Stimulated activated CD4-positive, alpha-beta T cell treated with anti-CD3 and anti-CD28 coated beads, TNF-alpha, amount 100 ng/mL, for 24 hours (primary cell): ENCODE measurements at places on chromosomes 2 and 18.

- no peak for DNase-seq
These were observed 2.5 kb downstream of the MERTK start for GRCh38 chr2:111900859-111901258.

- no peak for DNase-seq
These were observed 215.3 kb downstream of the SEPTIN10 start for GRCh38 chr2:109398366-109399015.

GRCh38 chr2:229524799-229525198 lies 189.6 kb downstream of the DNER start:
- no peak for DNase-seq

DNA sequence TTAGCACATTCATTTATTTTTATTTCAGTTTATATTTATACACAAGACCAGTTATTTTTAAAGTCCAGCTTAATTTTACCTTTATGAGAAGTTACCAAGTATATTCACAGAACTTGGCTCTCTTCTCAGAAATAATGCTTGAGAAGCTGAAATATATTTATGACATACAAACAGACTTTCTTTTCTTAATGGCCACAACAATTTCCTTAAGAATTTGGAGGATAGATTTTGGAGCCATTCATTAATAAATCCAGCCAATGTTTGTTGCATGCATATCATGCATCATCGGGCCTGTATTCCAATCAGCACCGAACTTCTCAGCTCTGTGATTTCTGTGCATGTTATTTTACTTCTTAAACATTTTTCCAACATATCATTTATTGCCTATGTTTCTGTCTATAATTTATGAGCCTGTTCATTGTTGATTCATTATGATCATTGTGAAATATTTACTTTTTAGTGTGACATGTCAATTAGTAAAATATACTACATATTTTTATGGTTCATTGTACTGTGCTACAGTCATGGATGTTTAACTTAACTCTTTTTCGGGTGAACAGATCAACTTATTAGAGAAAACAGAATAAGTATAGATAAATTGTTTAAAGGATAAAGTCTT lies 3.5 kb downstream of the GULP1 start:
- DNase-seq = no peak

DNA sequence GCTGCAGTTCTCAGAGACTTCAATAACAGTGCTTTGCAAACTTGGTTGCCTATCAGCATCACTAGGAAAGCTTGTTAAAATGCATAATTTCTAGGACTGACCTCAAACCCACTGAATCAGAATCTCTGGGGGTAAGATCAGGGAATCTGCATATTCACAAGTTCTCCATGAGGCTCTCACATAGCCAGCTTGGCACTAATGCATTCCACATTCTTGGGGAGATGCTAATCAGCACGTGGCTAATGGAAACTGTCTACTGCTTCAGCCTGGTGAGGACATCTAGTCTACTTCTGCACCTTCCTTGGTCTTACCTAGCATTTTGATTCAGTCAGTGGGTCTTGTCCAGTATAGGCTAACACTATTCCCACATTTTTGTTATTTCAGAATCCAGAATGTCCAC lies 56.3 kb downstream of the RBKS start:
- DNase-seq = no peak

DNA sequence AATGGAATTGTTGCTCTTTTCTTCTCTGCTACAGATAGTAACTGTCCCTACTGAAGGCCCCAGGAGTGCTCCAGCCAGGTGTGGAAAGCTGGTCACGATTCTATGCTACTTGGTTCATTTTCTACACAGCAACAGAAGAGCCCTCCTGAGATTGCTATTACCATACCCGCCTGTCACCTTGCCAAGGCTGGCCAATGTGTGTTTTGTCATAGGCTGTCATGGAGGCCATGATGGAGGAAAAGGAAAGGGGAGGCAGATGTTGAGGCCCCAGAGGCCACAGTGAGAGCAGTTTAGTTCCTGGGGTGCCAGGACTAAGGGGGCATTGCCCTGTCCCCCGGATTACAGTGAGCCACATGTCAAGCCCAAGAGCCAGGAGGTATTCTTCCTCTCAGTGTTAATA lies 952 bp downstream of the ELMOD3 start:
- no peak for DNase-seq

GRCh38 chr2:179050755-179051154 lies 818 bp upstream of the CCDC141 start:
- no peak for DNase-seq

- DNase-seq = no peak
These were observed 855.8 kb upstream of the FANCL start for GRCh38 chr2:59096973-59097372.

GRCh38 chr2:111663471-111664274 lies 220.3 kb downstream of the ANAPC1 start:
- DNase-seq = no peak

DNA sequence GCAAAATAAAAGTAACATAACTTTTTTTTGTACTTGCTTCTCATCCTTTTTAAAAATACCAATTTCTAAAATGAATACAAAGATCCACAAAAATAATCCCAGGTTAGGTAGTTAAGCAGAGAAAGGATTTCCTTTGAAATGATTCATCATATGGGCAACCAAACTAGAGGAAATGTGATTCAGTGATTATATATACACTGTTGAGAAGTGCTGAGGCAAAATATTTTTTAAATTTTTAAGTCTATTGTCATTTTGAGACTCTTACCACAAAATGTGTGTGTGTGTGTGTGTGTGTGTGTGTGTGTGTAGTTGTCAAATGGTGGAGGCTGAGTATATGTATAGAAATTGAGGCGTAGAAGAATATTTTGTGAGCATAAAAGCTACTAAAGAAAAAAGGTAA lies 1075.3 kb downstream of the LRP1B start:
- DNase-seq = no peak

GRCh38 chr18:3546106-3546505 lies 96.1 kb downstream of the TGIF1 start:
- DNase-seq = no peak

DNA sequence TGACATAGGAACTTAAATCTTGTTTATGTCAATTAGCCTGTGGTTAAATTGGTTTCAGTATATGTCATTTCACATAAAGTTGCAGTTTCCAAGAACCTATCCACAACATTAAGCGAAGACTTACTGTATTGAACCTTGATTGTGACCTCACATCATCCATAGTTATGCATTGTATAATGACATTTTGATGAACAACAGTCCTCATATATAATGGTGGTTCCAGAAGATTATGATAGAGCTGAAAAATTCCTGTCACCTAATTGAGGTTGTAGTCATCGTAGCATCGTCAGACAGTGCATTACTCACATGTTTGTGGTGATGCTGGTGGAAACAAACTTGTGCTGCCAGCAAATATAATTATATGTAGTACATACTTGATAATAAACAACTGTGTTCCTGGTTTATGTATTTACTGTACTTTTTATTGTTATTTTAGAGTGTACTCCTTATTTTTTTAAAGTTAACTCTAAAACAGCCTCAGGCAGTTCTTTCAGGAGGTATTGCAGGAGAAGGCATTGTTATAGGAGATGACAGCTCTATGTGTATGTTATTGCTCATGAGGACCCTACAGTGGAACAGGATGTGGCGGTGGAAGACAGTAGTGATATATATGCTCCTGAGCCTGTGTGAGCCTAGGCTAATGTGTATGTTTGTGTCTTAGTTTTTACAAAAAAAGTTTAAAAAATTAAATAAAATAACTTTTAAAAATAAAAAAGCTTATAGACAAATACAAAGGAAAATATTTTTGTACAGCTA lies 56.6 kb downstream of the UBE2E3 start:
- no peak for DNase-seq

GRCh38 chr2:1619556-1619955 lies 124.8 kb downstream of the PXDN start:
- no peak for DNase-seq

DNA sequence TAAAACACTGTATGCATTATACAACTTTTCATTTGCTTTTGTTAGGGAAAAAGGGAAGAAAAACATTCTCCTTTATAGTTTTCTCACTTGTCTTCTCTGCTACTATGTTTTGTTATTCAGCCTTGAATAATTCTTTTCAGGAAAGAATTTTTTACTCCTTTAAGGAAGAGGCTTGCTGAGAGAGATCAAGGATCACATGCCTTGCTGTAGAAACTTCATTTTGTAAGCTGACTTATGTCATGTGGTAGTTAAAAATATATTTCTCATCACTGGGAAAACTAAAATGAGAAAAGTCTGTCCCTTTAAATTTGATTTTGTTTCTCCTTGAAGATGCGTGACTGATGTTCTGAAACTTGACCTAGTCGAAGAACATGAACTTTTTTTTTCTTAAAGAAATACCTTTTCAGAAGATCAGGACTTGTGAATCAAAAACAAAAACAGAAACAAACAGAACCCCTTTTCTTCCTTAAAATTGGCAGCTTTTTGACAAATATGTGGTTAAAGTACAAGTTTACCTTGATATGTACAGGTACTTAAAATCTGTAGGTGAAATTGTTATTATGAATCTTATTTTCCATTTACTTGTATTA lies 145.1 kb downstream of the COMMD1 start:
- DNase-seq = no peak

DNA sequence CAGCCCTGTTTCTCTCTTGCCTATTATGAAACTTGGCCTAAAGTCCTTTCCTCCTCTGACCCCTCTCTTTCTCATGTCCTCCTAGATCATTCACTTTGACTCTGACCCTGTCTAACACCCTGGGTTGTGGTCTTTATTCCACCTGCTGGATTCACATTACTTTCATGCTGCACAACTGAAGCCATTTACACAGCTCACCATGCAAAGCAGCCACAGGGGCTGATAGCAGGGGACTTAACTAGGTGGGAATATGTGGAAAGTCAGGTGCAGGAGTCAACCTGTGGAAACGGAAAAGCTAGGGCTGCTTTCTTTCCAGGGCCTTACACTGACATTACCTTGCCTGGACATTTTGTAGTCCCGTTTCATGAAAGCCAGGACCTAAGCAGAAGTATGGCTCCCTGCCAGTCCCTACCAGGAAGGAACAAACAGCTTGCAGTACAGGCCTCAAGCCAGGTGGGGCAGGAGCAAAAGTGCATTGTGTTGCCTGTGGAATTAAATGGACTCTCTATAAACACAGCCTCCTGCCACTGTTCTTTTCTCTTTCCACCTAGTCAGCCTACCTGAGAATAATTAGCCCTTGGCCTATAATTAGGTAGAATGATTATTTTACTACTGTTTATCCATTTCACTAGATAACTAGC lies 11.8 kb downstream of the MAPRE3 start:
- DNase-seq = no peak

GRCh38 chr2:855177-855576 lies 95.5 kb upstream of the SNTG2 start:
- no peak for DNase-seq

GRCh38 chr2:75621228-75621627 lies 25.4 kb upstream of the MRPL19 start:
- no peak for DNase-seq

DNA sequence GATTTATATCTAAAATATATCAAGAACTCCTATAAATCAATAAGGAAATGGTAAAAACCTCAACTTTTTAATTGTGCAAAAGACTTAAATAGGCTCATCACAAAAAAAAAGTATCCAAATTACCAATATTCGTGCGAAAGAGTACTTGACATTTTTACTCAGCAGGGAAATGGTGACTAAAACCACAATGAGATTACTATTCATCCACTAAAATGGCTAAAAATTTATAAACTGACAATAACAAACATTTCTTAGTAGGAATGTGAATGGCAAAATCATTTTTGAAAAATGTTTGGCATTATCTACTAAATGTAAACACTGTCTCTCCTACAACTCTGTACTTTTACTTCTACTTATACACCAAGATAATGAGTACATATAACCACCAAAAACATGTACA lies 184.8 kb upstream of the RND3 start:
- no peak for DNase-seq

- no peak for DNase-seq
These were observed 16.0 kb downstream of the BCL2 start for GRCh38 chr18:63303547-63303946.

GRCh38 chr2:195543902-195544894 lies 112.8 kb upstream of the SLC39A10 start:
- DNase-seq = no peak

DNA sequence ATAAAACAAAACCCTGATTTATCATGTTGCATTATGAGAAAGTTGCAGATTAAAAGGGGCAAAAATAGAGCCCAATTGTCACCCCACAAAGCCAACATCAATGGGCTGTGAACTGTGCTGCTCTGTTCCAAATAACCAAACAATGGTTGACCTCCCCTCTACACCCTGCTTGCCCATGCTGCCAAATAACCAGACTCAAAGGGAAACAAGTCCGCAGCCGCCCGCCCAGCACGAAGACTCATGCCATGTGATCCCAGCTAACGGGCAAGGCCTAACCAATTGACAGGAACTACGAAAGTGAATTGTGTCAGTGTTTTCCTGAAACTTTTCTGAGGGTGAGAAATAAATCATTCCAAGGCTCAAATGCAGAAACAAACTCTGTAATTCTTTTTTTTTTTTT lies 97.9 kb upstream of the RIOK3 start:
- no peak for DNase-seq

DNA sequence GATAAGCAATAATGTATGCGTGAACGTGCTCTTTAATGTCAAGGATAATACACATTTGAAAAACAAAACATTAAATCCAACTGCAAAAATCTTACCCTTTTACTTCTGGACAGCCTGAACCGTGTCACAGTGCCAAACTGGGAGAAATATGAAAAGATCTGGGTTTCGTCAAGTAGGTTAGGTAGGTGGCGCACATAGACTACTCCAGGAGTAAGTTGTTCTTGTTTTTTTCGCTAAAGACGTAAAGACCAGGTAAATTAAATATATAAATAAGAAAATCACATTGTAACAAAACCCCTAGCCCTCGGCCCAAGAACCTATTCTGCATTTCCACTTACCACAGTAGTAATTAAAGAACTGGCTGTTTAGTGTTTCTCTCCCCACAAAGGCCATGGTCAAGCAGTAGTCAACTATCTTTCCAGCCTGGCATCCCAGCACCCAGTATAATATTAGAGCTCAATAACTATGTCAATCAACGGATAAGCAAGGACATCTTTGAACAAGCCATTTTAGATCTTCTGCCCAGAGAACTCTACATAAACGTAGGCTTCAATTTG lies 1.1 kb downstream of the NIFK start:
- no peak for DNase-seq

DNA sequence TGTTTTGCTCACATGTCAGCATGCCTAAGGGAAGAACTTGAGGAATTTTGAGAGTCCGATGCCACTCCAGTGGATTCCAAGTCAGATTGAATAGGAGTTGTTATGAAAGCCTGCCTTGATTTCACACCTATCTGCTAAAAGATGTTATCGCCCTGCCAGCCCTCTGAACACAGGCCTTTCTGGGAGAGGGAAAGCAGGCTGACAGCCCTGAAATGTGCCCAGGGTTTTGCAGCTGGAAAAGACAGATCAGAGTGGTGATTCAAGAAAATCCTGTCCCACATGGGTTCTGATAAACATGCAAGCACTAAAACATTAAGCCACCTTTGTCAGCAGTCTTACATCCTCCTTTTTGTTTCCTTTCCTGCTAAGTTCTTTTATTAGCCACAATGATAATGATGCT lies 1752.9 kb upstream of the CELF4 start:
- DNase-seq = no peak

DNA sequence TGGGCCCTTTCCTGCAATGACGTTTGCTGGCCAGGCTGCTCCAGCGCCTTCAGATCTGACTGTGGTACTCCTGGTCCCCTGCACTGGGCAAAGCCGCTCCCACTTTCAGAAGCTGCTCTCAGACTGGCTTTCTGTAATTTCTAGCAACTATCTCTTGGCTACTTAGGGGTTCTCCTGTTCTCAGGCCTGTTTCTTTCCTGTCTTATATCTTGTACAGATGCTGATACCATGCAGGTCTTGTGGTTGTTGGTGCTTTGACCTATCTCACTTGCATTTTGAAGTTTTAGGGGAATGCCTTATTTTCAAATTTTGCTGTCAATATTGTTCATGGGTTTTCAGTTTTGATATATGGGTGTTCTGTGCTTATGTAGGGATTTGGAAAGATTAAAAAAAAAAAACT lies 145.8 kb downstream of the CLIP4 start:
- DNase-seq = no peak
